ENCODE measurements at places on chromosomes 4 and X.
A peak's percentile ranks its signal among the peaks of the same experiment; 100 is the strongest.

DNA sequence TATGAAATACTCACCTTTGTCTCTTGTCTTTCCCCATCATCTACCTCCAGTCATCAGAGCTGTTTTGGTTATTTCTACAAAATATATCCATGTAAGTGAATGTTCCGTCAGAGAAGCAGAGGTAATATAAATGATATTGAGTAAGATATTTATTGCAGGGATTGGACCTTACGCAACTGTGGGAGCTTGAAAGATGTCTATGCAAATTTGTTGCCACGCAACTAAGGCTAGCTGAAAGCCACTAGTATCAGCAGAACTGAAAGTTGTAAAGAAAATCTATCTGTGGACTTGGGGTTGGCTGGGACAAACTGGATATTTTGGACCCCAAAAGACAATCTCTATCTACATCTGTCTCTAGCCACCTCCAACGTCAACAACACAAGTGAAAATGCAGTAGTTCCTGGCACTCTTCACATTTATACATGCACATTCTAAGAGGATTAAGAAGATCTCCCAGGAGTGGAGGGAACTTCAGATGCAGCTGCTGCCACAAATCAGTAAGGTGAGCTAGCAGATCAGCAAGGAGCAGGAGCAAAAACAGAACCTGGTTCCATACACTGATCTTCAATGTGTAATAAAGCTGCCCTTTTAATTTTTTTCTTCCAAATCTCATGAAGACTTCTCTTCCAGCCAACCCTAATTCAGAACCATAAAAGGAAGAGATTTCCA, 8.5 kb upstream of the CCSER1 start:
- DNase-seq = no peak

- DNase-seq = no peak
Measured at GRCh38 chr4:13378973-13379759, 105.0 kb downstream of the RAB28 start.

GRCh38 chrX:6909396-6909795, 238.1 kb upstream of the STS start:
- peak; percentile 17 for DNase-seq

DNA sequence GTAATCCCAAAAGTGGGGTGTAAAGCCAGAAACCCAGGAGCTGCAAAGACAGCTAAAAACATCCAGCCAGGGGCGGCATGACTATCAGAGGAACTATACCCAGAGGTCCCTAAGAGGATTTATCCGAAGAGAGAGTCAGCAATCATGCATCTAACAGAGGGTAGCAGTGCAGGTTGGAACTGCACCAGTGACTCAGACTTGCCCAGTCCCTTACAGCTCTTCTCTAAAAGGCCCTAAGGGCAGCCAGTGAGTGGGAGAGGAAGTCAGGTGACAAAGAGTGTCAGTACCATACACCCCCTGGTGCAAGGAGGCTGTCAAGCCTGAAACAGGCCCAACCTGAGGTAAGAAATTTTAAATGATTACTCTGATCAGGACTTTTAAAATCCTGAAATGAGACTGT, 88.1 kb downstream of the CAMK2D start:
- peak; percentile 8 for DNase-seq

DNA sequence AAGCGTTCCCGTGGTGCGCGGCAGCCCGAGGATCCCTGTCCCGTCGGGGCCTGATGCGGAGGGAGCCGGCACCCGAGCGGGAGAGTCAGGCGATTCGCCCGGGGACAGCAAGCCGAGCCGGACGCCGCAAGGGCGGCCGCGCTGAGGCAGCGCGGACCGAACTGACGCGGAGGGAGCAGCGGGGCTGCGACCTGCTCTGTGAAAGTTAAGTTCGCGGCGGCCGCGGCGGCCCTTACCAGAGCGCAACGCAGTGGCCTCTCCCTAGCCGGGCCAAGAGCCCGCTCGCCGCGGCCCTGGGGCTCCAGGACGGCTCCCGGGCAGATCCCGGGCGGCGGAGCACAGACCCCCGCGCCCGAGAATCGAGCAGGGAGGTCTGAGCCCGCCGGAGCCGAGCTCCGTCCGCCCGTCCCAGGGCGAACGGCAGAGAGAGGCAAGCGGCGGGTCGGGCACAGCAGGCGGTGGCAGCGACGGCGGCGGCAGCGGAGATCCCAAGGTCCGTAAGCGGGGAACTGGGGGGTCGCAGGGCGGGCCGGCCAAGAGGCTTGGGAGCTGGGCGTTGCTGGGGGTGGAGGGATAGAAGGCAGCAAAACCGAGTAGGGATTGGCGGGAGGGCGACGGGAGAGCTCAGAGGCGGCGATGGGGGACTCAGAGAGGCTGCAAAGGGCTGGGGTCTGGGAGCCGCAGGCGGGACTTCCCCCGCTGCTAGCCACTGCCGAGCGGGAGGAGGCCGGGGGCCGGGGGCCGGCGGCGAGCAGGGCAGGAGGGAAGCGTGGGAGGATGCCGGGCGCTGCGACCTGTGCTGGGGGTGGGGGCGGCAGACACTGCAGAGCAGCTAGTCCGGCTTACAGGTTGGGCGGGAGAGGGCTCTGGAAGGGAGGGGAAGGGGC, 1.0 kb downstream of the GPR50 start:
- no peak for DNase-seq

DNA sequence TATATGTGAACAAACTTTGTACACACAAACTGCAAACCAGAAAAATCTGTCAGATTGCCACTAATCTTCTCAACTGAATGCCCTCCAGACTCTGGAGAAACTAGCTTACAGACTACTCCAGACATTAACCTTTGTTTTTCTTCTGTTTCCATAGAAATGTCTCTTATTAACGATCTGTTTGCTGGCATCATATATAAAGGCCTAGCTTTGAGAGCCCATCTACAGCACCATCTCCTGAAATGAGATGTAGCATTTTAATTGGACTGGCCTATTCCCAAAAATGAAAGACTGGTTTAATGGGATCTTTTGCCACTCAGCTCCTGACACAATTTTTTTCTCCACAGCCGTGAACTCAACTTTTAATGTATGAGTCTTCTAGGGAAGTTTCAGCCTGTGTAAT, 266.0 kb upstream of the IL1RAPL1 start:
- DNase-seq = no peak

DNA sequence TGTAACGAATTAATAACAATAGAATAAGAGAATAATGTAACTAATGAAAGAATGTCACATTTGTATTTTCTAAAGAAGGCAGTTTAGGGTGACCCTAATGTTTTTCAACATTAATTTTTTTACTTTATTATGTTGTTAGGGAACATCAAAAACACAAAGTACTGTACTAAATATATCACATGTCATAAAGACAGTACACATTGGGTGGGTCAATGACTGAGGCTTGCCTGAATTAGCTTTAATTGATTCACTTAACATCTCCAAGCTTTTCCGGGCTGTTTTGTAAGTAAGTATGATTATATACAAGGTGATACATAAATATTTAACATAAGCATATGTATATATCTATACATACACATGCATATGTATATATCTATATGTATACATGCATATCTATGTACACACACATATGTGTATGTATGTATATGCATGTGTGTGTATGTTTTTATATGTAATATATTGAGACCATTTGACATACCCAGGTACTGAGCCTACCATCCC, 43.4 kb upstream of the KLF3 start:
- DNase-seq = no peak

DNA sequence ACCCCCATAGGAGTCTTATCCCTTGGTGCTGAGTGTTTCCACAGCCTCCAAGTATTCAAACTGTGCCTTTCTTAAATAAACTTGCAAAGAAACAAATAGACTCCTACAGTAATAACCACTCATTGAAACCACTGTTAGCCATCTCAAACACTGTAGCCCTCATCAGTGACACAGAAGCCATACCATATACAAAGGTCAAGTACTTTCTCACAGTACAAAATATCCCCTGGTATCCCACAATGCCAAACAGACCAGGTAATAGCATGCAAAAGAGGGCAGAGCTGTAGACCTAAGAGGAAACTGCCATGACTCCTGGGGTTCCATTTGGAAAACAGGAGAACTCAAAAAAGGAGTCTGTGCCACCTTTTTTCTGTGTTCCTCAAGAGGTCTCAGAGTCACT, 173.8 kb upstream of the PPP1R2C start:
- DNase-seq = no peak

DNA sequence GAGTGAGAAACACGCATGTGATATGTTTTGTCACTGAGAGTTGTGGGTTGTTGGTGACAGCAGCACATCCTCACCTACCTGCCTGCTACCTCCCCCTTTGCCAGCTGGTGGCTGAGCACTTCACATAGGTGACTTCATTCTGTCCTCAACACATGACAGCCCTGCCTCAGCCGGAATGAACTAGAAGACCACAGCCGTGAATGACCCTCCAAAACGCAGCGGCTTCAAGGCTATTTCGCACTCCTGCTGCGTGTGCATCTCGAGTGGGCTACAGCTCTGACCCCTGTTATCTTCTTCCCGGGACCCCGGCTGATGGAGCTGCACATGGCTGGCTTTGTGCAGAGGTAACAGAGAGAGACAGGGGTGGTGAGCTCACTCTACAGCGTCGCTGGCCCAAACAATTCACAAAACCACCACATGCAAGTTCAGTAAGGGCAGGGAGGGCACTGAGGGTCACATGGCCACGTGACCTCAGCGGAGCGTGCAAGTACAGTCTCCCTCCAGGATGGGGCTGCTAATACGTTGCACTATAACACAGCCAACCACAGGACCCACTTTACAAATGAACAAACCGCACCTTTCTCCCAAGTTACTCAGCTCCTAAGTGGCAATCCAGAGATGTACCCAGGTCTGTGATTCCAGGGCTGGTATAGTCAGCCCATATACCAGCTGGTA, 6.3 kb upstream of the PPP2R2C start:
- DNase-seq = no peak

DNA sequence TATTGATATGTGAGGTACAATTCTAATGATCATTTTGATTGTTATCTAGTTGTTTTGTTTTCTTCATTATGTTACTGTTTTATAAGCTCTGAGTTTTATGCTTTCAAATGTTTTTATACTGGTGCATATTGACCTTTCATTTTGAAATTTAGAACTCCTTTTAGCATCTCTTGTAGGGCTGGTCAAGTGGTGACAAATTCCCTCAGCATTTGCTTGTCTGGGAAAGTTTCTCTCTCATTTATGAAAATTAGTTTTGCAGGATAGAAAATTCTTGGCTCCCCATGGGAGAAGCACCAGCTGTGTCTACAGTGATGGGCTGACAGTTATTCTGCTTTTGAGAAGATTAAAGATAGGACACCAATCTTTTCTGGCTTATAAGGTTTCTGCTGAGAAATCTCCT, 105.3 kb upstream of the SPRY1 start:
- no peak for DNase-seq

DNA sequence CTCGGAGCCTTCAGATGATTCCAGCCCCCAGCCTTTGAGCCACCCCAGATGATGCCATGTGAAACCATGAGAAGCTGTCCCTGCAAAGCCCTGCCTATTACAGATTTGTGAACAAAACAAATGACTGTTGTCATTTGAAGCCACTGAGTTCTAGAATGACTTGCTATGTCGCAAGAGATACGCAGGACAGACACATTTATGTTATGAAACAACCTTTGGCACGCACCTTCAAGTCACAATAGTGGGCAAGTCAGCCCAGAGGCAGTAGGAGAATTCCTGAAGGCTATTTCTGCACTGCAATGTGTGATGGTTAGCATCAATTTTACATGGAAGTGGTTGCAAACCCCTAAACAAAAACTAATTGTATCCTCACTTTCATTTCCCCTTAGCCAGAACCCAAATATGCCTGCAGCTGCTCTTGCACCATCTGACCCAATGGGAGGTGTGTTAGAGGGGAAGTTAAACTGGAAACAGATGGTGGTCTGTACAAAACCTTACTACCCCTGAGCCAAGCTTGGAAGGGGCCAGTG, 174.4 kb upstream of the ATP6AP2 start:
- no peak for DNase-seq

- DNase-seq = no peak
Measured at GRCh38 chr4:2795893-2796848, 3.3 kb downstream of the SH3BP2 start.

- no peak for DNase-seq
Measured at GRCh38 chr4:145635117-145635516, 15.9 kb downstream of the MMAA start.

DNA sequence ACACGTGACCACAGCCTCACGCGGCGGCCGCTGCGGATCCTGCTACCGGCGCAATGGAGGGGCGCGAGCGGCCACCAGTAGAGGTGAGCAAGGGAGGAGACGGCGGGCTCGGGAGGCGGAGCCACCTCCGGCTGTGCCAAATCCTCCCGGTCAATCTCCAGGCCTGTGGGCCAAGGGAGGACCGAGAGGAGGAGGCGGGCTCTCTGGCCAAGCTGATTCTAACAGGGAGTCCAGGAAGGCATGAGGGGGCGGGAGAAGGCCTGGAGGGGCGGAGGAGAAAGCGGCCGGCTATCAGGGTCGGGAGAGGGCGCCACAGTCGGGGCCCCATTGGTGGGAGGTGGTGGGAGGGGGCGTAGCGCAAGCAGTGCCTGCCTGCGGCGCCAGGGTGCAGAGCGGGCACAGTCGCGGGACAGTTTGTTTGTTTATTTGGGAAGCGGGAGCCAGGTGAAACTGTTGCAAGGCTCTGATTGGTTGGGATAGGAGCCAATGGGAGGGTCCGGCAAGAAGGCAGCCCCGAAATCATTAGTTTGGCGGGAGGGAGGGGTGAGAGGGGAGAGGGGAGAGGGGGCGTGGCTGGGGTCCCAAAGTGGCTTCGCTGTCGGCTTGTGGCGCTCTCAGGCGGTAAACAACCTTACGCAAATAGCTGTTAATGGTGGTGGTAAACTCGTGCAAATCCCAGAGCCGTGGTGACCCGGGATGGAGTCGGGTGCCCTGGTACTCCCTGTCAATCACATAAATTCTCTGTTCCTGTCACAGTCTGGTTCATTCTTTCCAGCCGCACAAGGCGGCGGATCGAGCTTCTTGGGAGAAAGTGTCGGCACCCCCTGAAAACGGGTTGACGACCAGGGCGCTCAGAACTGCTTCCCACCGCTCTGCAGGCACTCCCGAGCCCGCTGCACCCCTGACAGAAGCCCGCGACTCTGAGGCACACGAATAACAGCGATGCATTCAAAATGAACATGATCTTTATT, at the start of gene IRS4:
IRS4 (minus strand) TSS at position 55 of the 971 bp plus-strand sequence.
- no peak for DNase-seq

GRCh38 chrX:153614818-153615217, 15.9 kb upstream of the CCNQ start:
- DNase-seq = peak; percentile 16

DNA sequence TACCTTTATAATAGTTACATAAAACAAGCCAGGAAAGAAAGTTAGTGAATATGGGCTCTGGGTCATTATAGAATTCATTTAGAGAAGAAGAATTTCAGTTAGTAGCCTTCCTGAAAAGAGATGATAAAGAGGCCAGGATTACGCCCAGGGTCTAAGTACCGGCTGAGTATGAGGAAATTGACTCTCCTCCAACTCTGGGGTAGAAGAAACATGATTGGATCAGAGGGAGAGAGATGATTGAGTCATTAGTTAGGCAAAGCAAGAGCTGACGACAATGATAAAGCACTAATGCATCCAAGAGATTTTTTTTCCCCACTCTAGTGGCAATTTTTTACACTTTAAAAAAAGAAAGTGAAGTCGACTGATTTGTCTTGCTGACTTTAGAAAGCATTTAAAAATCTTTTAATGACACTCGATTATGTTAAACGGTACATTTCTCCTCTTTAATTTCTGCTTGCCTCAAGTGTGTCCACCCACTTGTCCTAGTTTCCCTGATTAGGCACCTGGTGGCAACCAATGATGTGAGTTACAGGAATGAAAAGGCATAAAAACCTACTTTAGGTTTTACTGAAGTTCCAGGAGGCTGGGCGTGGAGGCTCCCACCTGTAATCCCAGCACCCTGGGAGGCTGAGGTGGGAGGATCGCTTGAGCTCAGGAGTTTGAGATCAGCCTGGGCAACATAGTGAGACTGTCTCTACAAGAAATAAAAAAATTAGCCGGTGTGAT, 37.3 kb upstream of the IGFBP7 start:
- DNase-seq = no peak
